HS-5 (cell line): ENCODE measurements at places on chromosomes 5 and 9.

DNA sequence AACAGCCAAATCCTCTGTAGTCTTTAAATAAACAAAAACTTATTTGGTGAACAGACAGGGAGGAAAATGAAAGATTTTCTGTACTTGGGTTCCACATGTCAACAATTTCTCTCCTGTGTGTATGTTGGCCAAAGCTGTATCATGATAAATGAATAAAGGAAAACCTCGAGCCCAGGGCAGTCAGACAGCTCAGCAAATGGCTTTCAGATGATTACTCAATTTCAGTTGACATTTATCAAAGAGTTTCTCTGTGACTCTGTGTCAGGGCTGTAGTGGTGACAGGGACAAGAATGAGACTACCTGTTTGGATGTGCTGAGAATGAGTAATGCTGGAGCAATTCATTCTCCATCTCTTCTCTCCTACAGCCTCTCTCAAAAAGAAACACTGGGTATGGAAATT lies 45.7 kb upstream of the PTGS1 start:
- no peak for DNase-seq

GRCh38 chr5:74576941-74577456 lies 63.5 kb downstream of the ENC1 start:
- DNase-seq: no peak

DNA sequence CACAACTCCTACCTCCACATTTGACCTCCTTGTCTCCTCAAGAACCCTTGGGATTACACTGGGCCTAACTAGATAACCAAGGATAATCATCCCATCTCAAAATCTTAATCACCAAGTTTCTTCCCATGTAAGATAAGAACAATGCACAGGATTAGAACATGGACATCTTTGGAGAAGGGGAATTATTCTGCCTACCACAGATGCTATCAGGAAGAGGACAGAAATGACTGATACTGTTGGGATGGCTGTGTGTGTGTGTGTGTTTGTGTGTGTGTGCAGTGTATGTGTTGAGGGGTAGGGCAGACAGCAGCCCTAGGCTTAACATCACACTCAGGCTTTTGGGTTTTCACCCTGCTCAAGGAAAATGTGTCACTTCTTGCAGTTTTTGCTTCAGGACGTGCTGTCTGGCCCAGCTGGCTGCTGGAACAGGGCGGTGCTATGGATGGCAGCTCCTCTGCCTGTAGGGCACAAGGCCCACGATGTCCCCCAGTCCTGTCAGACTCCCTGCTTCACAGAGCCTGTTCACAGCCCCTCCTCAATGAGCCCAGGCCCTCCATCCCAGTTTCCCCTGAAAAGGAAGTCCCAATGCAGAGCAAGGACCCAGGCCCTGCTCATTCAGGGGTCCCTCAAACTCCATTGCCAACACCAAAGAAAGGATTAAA lies 7.7 kb downstream of the CA9 start:
- DNase-seq: no peak

GRCh38 chr5:123802298-123802951 lies 290.4 kb downstream of the CSNK1G3 start:
- no peak for DNase-seq

DNA sequence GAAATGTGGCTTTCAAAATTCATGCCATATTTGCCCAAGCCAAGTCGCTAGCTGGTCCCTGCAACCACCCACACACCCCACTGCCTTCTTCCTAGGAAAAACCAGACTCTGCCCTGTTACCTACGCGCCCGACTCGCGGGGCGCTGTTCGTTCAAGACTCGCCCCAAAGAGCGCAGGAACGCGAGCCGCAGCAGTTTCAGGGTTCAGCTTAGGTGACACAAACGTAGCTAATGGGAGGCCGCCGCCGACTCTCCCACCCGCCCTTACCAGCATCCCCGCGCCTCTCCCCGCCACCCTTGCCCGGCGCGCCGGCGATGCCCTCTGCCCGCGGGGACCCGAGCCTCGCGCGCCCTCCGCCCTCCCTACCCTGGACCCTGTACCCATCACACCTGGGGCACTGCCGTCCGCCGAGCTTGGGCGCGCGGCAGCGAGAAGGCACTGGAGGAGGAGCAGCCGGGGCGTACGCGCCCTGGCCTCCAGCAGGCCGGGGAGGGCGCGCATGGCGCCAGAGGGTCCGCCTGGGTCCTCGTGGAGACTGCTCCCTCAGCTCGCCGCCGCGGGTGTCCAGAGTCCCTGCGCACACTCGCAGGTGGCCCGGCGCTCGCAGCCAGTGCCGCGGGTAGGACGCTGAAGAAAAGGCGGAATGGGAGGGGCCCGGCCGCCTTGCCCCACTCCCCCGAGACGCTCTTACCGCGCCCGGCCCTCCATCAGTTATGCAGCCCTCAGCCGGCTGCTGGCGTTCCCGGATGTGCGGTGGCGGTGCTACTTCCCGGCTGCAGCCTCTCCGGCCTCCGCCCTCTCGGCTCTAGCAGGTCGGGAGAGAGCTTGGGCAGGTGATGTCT lies at the start of gene EMB:
EMB (minus strand) TSS at position 638 of the 842 bp plus-strand sequence; CDS start at position 501, 137 bp downstream.
- no peak for DNase-seq

- no peak for DNase-seq
These were observed 653.3 kb upstream of the CDH6 start for GRCh38 chr5:30540150-30540549.

GRCh38 chr9:93945400-93946337 lies 9.5 kb downstream of the BARX1 start:
- no peak for DNase-seq

DNA sequence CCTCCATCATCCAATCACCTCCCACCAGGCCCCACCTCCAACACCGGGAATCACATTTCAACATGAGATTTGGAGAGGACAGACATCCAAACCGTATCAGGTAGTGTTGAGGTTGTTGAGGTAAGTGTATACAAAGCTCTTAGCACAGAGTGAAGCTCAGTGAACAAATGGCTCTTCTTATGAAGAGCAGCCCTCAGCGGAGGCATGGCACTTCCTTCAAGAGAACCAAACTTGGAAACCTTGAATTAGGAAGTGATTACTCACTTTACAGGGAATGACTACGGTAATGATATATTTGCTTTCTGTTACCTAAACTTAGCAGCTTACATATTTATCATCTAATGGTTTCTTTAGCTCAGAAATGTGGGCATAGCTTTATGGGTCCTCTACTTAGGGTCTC lies 92.8 kb downstream of the IQGAP2 start:
- DNase-seq: no peak

DNA sequence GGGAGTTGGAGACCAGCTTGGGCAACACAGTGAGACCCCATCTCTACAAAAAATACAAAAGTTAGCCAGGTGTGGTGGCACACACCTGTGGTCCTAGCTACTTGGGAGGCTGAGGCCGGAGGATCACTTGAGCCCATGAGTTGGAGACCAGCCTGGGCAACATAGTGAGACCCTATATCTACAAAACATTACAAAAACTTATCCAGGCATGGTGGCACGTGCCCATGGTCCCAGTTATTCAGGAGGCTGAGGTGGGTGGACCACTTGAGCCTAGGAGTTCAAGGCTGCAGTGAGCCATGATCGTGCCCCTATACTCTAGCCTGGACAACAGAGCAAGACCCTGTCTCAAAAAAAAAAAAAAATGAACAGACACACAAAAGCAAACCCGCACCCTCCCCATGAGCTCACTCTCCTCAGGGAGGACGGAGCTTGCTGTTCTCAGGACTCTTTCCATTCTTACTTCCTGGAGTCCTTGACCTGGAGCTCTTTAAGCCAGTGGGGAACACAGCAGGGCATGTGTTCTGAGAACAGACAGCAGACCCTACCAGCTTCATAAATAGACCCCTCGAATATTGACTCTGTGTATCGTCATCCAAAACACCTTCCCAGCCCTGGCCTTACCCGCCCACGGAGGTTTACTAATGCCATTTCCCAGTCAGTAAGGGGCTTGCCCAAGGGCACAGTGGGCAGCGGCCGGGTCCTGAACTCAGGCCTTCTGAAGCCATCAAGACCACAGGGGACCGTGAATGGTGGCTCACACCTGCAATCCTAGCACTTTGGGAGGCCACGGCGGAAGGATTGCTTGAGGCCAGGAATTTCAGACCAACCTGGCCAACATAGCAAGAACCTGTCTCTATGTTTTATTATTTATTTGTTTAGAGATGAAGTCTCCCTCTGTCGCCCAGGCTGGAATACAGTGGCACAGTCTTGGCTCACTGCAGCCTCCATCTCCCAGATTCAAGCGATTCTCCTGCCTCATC lies 11.1 kb downstream of the PTGES2 start:
- no peak for DNase-seq

- DNase-seq: no peak
These were observed 11.9 kb downstream of the FGFR4 start for GRCh38 chr5:177098470-177099141.

- no peak for DNase-seq
These were observed 379.6 kb downstream of the MLLT3 start for GRCh38 chr9:20242510-20243189.

GRCh38 chr5:95533761-95534160 lies 21.0 kb downstream of the SKIC3 start:
- no peak for DNase-seq

DNA sequence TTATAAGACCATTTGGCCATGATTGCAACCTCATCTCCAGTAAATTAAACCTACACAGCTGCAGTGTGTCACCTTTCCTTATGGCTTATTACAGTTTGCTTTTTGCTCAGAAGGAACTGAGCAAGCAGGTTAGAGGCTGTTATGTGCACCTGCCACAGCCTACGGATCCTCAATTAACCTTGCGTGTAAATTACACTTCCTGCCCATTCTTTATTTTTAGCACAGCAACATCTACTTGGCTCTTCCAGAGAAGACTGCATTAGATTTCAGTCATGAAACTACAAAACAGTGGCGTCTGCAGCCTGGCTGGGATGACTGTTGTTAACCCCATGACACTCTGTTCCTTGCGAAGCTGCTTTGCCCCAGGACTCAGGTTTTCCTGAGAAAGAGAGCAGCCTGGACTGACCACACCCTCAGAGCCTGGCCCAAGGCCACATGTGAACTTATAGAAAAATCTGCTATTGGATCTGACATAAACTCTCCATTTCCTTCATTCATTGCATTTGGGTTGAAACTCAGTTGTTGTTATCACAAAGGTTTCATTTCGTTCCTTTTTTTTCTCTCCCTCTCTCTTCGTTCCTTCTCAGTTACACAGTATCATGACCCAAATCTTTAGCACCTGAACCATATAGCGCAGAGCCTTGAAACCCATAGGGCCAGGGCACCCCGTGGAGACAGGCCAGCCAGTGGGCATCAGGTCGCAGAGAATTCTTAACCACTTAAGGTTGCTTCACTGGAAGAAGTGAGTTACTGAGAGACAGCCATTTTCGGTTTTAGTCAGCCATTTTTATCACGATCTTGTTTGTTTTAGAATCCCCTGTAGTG lies 138.6 kb downstream of the PALM2AKAP2 start:
- DNase-seq: no peak

DNA sequence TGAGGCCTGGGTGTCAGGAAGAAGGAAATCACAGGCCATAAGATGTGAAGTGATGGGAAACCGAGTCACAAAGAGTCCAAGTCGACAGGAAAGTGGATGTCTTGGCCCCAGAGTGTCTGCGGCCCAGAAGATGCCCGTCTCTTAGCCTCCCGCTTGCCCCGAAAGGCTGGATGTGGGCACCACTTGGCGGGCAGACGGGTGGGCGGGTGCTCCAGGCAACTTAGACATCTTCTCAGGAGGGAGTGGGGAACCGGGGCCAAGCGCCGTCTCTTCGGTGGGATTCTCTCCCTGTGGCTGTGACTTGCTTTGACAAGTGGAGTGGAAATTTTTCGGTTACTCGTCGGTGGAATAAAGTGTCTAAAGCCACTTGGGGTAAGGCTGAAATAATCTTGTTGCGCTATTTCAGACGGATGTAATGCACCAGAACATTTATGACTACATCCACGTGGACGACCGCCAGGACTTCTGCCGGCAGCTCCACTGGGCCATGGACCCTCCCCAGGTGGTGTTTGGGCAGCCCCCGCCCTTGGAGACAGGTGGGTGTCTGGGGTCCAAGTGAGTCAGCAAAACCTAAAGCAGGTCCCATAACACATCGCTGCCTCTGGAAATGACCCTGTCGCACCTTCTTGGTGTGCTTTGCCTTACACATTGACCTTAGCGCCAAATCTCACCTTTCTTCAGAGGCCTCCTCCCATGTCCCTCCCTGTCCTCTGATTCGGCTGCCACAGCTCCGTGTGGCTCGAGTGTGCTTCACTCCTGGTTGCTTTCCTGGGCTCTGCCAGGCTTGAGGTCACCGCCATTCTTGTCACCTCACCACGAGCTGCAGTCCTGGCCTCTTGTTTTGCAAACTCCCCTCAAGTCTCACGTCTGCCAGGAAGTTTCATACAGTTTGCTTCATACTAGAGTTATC lies 20.4 kb upstream of the EXOC3 start:
- no peak for DNase-seq
